ENCODE measurements at places on chromosomes 7 and 10. TPM values are rescaled to one million over a fixed set of nuclear protein-coding genes. Genes with fewer than 3 reads are reported as not detected.

Gene ZNF680
- 9.4 TPM for total RNA-seq

Gene PTPRN2
- total RNA-seq: not detected

Gene POLR2J2
- 2.5 TPM for total RNA-seq

Gene GATA3
- total RNA-seq: not detected

Gene PNLIPRP2
- total RNA-seq: 0.34 TPM

All from SK-MEL-5 (cell line).